Right lobe of liver (tissue), 6 donors: ENCODE measurements at places on chromosomes 13 and 19.

DNA sequence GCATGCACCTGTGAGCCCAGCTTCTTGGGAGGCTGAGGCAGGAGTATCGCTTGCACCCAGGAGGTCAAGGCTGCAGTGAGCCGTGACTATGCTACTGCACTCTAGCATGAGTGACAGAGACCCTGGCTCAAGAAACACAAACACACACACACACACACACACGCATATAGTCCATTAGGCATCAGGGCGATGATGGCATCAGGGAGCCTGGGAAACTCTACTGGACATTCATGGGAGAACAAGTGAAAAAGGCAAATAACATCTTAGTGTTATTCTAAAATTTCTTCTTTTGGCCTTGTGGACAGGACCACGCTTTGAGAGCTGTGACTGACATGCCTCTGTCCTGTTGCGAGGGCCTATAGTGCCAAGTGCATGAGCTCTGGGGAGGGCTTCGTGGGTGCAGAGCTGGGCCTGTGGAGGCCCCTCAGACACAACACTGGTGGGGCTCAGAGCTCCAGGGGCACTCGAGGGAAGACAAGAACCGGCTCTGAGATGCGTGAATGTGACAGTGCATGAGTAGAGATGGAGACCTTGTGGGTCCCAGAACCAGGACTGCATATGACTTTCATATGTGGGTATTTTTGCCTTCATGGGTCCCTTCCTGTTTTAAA lies 8.0 kb upstream of the USF2 start:
- H3K27ac ChIP-seq = no peak overlapping the region
- H3K4me1 ChIP-seq = no peaks in the 10 kb centered on the region
- H3K36me3 ChIP-seq = no peaks in the 10 kb centered on the region
- DNase-seq = no peak

DNA sequence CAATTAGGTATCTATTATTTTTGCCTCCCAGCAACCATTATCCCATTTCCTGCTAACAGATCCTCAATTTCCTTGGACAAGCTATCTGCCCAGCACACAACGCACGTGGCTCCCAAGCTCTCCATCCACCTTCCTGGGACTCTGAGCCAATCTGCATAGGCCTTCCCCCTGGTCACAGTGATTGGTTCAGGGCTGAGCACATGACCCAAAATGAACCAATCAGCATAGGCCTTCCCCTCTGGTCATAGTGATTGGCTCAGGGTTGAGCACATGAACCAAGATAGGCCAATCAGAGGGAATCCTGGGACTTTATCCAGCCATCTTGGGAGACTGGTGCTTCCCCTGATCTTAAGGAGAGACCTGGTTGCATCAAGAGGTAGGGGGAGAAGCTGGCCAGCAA lies 5.8 kb downstream of the CPAMD8 start:
- H3K27me3 ChIP-seq = no peaks in the 10 kb centered on the region
- H3K36me3 ChIP-seq = no peaks in the 10 kb centered on the region
- DNase-seq = no peak
- H3K4me1 ChIP-seq = no peaks in the 10 kb centered on the region

- no peak overlapping the region for H3K27ac ChIP-seq
- no peak overlapping the region for H3K4me3 ChIP-seq
- no peaks in the 10 kb centered on the region for H3K27me3 ChIP-seq
- H3K4me1 ChIP-seq = no peaks in the 10 kb centered on the region
- no peaks in the 10 kb centered on the region for H3K36me3 ChIP-seq
- DNase-seq = no peak
These were observed 139.2 kb downstream of the PCDH20 start for GRCh38 chr13:61276401-61276800.

DNA sequence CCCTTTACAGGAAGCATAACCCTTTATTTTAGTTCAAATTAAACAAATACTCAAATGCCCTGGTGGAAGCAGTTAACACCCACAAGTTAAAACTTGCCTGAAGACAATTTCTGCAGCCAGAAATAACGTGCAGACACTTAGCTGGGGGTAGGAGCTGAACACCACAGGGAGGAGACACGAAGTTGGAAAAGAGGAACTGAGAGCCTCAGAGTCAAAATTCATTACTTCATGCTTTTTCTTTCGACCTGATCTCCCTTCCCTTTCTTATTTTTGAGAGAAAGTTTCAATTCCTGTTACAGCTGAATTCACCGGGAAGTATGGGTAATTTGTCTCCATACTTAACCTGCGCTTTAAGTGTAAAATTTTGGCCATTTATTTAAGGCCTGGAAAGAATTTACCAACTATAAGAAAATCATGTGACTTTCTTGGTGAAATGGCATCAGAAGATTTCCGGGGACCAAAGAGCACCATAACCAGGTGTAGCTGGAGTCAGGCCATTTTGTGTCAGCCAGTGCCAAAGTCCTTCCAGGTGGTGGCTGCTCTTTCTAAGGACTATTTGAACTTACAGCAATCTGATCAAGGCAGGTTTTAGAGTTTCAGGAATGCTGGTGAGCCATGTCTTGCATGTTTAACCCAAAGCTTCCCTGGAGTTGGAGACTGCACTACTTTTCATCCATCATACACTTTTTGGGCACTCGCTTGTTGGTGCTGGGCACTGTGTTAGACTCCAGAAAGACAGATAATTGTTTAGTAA lies 46.5 kb upstream of the RCBTB2 start:
- H3K27me3 ChIP-seq = no peaks in the 10 kb centered on the region
- H3K27ac ChIP-seq = peak overlapping the region; percentile 29
- H3K36me3 ChIP-seq = no peaks in the 10 kb centered on the region
- DNase-seq = no peak

DNA sequence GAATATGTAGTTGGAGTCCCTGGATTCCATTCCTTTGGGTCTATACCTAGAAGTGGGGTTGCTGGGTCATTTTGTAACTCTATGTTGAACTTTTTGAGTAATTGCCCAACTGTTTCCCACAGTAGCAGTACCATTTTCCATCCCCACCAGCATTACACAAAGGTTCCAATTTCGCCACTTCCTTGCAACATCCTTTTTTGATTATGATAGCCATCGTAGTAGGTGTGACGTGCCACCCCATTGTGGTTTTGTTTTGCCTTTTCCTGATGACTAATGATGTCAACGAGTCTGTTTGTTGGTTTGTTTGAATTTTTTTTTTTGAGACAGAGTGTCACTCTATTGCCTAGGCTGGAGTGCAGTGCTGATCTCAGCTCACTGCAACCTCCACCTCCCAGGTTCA lies 3.3 kb upstream of the PEX11G start:
- no peaks in the 10 kb centered on the region for H3K27me3 ChIP-seq
- H3K27ac ChIP-seq = peak overlapping the region; percentile 24
- DNase-seq = no peak
- no peaks in the 10 kb centered on the region for H3K4me1 ChIP-seq
